Putamen (tissue), 1 donor: ENCODE measurements at places on chromosomes 6 and 20.

DNA sequence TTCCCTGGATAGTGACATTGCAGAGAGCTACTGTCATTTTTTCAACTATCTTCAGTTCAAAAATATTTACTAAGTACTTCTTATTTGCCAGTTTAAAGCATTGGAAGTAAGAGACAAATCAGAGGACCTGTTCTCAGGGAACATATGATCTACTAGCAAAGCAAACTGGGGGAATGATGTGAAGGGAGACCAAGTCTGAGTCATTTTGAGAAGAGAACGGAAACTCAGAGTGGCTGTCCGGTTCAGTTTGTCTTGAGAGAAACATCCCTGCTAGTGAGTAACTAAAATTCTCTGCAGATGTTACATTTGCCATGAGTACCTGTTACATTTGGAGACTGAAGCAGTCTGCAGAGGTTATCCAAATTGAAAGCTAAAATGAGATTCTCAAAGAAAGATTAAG, 118.3 kb downstream of the KCNQ5 start:
- DNase-seq = no peak

DNA sequence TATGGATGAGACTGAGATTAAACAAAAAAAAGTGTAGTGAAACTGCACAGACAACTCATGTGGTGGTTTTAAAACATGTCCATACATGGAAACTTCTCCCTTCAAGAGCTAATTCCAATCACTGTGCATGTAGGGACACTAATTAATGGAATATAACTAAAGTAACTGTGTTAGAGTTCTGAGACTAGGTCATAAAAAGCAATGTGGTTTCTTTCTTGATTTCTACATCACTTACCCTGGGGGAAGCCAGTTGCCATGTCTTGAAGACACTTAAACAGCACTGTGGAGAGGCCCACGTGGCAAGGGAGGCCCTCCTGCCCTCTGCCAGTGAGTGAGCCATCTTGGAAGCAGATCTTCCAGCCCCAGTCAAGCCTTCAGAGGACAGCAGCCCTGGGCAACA, 118.2 kb upstream of the DST start:
- no peak for DNase-seq

GRCh38 chr6:66628917-66629316, 921.9 kb upstream of the EYS start:
- DNase-seq = no peak

DNA sequence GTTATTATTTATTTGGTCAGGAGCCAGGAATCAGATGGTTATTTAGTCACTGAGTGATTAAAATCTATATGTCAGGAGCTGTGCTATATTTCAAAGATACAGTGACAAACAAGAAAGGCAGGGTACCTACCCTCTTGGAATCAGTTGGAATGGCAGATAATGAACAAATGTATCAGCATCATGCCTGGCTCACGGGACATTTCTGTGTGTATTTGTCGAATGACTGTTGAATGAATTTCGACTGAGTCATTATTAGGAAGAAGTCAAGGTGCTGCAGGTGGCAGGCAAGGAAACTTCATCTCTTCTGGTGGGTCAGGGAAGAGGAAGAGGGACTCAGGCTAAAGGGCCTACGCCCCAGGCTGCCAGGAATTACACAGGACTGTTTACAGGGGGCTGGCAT, 13.6 kb downstream of the PKIG start:
- no peak for DNase-seq

DNA sequence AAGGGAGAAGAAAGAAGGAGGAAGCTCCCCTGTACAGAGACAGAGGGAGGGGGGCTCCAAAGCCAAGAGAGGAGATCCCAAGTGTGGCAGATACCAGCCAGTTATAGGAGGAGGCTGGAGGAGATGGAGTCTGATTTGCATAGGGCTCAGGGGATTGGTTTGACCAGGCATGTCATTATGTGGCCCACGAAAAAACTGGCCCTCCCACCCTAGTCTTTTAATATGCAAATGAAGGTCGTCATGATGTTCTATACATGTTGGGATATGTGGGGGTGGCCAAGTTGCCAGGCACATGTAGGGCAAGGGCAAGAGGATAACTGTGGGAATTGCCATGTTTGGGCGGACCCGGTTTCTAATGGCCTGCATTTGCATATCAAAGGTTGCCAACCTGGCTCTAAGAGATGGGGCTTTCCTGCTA, 17.6 kb upstream of the ZFP64 start:
- DNase-seq = no peak

DNA sequence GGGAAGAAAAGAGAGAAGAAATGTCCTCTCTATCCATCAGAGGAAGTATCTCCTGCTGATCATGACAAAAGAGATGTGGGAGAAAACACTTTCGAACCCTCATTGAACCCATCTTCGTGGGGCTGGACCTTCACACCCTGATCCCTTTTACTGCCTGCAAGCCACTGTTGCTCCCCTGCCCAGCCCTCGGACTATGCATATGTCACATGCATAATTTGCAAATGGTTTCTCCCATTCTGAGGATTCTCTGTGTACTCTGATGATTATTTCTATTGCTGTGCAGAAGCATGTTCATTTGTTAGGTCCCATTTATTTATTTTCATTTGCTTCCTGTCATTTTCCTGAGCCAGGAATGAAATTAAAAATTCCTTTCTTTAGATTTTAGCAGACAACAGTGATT, 64.7 kb downstream of the DNAAF9 start:
- no peak for DNase-seq

DNA sequence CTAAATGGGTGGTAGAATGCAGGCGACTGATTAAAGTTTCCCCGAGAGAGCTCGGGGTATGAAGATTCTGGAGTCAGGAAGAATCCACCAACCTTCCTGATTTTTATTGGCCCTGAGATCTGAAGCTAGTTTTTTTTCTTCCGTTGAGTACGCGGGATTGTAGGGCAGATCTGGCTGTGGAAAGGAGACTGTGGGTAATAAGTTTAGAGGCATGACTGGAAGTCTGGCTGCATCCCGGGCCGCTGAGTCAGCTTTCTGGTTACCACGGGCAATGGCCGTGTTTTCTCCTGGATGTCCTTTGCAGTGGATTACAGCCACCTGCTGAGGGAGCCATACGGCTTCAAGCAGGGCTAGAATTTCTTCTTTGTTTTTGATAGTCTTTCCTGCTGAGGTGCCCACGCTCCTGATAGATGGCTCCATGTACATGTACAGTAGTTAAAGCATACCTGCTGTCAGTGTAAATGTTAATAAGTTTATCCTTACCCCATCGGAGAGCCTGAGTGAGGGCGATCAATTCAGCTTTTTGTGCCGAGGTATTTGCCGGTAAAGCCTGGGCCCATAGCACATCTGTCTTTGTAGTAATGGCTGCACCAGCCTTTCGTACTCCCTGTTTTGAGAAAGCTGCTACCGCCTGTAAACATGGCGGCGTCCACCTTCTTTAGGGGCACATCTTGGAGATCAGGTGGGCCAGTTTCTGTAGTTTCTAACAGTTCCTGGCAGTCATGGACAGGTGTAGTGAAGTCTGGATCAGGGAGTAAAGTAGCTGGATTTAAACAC, 154.0 kb downstream of the TRIM27 start:
- DNase-seq = no peak

DNA sequence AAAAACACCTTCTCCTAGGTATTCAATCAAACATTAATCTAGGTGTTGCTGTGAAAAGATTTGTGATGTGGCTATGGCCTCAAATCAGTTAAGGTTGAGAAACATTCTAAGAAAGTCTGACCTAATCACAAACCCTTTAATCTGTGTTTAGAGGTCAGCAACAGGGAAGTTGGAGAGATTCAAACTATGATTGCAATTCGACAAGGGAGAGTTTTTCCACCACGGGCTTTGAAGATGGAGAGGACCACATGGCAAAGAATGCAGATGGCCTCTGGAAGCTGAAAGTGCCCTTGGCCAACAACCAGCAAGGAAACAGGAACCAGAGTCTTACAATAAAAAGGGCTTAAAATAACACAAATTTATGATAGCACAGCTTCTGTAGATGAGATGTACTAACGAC, 29.6 kb upstream of the LGSN start:
- DNase-seq = no peak
